Effector CD4-positive, alpha-beta T cell (primary cell): ENCODE measurements at places on chromosomes 5 and 9.

DNA sequence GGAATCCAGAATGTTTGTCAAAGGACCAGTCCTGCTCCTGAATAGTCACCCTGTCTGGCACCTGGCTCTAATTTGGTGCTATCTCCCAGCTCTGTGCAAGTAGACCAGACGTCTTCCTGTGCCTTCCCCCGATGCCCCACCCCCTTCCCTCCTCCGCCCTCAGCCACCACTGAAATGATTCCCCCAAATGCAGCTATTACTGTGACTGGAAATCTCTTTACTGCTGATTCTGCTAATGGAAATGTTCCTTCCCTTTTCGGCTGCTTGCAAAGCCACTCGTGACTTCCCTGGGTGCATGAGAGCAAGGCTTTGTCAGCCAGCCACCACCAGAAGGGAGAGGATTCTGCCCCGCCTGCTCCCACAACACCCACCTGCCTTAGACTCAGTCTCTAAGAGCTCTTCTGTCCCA lies 11.4 kb downstream of the ASTN2 start:
- DNase-seq = no peak

DNA sequence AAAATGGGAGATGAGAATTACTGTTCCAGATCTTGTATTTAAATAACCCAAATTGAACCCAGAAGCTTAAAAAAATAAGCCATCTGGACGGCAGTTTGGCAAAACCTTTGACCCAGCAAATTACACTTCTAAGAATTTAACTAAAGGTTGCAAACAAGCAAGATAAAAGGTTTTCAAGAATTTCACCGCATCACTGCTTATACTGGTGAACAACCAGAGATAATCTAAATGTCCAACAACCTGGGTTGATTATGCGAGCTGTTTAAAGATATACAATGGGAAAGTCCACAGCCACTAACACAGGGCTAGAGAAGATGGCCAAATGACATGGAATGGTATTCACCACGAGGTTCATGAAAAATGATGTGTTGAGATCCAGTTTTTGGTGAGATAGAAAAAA lies 149.3 kb downstream of the GNAQ start:
- no peak for DNase-seq

DNA sequence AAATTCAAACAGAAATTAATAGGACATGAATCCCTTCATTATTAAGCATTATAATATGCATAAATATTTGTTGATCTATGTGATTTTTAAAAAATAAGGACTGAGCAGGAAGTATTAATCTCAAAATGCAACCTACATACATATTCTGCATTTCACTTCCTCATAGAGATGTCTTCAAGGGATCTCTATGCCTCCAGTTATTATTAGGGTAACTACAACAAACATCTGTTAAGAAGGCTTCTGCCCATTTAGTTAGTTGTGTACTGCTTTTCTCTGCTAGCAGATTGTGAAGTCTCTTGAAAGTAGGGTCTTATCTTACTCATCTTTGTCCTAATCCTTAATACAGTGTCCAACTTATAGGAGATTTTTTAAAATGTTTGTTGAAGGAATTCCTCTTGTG lies 414.1 kb downstream of the ACTL7B start:
- no peak for DNase-seq

DNA sequence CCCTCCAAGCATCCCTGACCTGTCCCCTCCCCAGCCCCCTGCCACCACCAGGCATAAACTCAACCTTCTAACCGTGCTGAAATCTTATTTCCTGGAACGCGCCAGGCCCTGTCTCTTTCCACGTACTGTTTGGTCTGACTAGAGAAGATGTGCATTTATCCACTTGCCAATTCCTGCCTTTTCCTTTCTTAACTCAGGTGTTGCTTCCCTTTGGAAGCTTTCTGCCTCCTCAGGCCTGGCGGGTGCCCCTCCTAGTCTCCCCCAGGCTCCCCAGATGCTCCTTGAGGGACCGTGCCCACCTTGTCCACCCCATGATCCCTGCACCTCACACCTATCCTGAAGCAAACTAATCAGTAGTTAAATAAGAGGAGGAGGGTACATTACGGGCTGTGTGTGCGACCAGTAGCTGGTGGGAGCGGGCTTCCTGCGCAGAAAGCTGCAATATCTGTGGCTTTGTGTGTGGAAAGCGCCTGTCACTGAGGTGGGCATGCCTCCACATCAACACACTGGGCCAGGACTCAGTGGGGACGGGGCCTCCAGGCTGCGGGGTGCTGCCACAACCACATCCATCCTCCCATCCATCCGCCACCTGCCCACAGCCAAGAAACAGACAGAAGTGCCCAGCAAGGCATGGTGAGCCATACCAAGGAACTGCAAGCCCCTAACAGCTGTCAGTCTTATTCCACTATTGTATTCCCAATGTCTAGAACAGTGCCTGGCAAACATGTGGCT lies 73.5 kb downstream of the COL23A1 start:
- no peak for DNase-seq

DNA sequence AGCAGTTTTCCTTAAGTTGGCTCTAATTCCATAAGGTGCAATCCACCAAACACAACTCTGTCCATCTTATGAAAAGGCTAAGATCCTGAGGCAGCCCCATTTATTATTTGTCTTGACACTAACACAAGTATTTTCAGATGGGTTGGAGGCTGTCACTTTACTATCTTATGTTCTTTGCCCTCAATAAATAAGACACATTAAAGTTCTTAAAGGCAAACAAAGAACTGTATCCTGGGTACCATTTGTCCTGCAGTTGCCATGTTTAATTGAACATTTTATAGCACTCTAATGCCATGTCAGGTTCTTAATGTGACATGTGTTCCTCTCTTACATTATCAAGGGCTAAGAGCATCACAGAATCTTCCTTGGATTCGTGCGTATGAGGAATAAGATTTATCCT lies 189.5 kb upstream of the SNX2 start:
- no peak for DNase-seq

DNA sequence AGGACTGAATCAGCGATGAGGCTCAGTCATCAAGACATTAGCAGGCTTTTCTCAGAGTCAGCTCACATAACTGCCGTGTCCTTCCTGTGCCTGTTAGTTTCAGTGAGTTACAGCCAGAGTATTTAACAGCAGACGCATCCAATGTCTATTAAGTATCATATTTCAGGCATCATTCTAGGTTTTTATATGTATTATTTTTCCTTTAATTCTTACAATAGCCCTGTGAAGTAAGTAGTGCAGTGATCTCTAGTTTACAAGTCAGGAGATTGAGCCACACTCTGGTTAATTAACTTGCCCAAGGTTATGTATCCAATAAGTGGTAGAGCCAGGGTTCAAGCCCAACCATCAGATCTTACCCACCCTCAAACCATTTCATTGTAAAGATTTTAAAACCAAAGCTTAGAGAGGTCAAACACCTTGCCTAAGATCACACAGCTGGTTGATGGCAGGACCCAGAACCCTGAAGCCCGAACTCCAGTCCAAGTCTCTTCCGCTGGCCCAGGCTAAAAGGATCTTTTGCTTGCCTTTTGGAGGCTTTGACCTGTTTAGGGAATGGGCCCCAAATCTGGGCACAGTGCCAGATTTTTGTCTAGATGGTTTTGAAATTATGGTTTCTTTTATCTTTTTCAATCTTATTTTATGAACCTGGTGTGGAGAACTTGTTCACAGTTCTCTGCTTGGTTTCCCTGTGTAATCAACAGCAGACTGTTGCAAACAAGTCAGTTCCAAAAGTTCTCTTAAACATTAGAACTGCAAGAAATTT lies 261.2 kb upstream of the CLINT1 start:
- no peak for DNase-seq

DNA sequence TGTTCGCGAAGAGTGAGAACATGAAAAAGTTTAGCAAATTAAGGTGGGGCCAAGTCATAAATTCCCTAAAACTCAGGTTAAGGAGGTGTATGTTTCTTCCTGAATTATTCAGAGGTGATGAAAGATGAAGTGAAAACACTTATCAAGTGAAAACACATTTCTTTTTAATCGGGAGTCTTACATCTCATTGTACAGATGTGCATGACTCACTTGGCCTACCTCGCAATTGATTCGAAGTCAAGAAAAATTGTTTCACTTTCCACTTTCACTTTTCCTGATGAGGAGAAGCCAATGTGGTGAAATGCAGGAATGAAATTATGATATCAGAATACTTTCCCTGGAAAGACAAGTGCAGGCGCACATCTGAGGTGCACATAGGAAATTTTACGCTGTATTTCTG lies 78.7 kb downstream of the SLC25A46 start:
- DNase-seq = no peak

- DNase-seq = no peak
These were observed 202.0 kb upstream of the NR3C1 start for GRCh38 chr5:143605403-143606005.

DNA sequence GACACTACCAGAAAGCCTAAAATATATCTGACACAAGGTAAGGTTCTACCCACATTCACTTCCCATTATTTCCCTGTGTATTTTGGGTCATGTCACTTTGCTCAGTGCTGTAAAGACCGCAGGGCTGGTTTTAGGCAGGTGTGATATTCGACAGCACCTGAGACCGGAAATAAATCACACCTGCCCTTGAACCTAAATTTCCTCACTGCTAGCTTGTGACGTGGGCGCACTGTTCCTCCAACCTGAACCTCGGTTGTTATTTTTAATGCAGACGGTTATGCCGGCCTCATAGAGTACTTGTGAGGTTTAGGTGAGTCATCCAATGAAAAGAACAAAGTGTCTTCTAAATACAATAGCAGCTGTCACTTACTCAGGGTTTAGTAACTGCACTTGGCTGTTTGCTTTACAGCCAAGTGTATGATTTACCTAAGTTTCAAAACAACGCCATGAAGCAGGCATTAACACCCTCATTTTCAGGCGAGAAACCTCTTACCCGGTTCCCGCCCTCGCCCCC lies 20.7 kb upstream of the ZNF782 start:
- DNase-seq = peak; percentile 21

DNA sequence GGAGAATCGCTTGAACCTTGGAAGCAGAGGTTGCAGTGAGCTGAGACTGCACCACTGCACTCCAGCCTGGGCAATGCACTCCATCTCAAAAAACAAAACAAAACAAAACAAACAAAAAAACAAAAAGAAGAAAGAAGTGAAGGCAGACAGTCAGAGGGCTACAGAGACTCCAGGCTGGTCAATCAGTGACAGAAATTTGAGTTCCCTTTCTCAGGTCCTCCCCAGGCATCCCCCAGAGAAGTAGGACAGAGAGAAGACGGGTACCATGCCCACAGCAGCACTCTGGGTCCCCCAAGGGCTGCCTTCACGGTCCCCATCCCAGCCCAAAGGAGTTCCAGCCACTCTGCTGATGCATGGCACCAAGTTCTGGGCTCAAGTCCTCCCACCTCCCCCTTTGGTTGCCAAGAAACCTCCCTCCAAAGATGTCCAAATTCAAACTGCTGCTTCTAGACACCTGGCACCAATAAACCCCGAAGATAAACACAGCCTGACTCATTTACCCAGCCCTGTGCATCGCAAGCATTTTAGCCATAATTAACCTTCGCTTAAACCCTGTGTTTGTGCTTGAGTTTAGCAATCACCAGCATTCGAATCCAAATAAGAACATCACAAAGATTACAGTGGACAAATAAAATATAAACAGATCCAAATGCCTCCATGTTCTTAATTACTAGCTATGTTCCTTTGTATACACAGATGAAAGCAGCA lies 24.0 kb downstream of the SEMA4D start:
- no peak for DNase-seq

DNA sequence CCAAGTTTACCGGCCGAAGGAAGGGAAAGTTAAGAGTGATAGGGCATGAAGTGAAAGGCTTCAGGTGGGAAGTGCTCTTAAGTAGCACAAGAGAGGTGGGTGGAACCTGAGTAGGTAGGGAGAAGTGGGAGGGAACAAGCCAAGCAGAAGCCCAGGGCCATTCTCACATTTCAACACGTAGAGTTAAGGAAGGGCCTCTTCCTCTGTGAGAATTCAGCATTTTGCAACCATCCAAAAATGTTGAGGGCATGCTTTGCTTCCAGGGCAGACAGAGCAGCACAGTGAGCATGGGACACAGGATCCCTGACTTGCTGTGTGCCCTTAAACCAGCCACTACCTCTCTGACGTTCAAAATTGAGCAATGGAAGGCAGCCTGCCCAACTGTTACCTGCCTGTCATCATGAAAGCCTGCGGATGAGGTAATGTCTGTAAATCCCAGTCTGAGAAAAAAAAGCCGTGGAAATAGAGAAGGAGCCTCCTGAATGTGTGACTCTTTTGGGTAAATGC lies 3.3 kb downstream of the CYFIP2 start:
- no peak for DNase-seq
